GM19239 (cell line): ENCODE measurements at places on chromosomes 5 and 9.

DNA sequence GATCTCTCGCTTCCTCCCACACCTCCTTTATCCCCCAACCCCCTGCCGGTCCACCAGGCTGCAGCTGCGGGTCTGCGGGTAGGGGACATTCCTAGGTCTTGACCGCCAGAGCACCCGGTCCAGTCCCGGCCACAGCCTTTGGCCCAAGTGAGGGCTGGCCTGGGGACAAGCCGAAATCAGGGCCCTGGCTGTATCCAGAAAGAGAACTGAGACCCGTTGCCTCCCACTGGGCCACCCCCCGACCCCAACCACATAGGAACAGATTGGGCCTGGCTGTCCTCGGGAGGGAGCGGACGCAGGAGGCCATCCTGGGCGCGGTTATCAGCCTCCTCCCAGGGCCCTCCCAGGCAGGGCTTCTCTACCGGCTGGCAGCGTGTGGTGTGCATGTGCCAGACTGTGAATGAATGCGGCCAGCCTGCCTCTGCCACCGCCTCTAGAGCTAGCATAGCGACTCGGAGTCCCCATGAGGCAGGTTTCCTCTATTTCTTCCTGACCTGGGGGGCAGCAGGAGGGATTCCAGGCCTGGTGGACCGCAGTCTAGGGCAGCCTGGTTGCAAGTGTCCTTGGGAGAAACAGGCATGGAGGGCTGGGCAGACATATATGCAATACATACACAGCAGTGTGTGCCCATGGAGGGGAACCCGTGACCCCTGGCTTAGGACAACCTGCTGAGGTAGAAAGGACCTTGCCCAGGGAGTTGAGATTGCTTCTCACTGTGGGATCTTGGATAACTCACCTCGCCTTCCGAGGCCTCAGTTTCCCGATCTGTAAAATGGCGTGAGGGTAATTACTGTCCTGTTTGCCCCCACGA lies 1.2 kb downstream of the N4BP3 start:
- no peak for DNase-seq

- DNase-seq, result no peak
Observed at GRCh38 chr5:86760661-86761060, 142.9 kb downstream of the COX7C start.

- DNase-seq, result no peak
Observed at GRCh38 chr5:34045996-34046395, 3.0 kb upstream of the C1QTNF3 start.

- no peak for DNase-seq
Observed at GRCh38 chr9:120539951-120540350, 40.0 kb downstream of the CDK5RAP2 start.

DNA sequence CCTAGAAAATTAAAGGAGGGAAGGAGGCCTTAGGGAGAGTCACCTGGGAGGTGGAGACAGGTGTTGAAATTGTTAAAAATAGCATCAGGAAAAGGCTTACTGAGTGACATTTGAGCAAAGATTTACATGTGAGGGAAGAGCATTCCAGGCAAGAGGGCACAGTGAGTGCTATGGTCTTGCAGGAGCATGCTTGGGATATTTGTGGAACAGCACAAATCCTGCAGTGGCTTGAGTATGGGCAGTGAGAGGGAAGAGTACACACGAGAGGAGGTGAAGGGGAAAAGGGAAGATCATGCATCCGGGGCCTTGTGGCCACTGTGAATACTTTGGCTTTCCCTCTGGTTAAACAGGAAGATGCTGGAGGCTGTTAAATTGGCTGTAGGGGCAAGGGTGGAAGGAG lies 36.6 kb downstream of the ACER2 start:
- no peak for DNase-seq

DNA sequence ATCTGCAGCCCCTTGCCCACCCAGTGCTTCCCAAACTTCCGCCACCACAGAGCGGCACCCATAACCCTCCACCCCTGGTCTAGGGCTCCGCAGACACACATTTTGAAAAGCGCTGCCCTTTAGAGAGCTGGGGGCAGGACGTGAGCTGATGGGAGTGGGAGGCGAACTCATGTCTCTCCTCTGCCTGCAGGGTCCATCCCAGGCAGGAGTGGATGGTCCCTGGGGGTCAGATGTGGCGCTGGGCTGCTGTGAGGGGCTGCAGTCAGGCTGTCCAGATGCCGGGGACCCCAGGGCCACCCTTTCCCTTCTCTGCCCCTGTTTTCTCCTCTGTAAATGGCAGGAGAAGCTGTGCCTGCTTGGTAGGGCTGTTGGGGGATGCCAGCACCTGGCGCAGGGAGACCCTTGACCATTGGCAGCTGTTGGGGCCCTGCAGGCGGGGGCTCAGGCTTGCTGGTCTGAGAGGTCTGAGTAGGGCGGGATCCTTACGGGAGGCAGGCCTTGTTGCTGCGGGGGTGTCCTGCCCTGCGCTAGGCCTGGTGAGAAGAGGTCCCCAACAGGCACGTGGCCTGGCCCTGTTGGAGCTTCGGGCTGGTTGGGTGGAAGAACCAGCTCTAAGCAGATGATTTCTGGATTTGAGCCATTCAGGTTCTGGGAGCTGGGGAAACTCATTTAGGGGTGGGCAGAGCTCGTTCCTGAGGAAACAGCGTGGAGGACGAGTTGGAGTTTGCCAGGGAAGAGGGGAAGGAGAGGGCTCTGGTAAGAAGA lies 10.3 kb upstream of the RNU6ATAC start:
- no peak for DNase-seq

GRCh38 chr5:72949481-72949880 lies 6.4 kb upstream of the FCHO2 start:
- DNase-seq, result no peak

- DNase-seq, result no peak
Observed at GRCh38 chr9:128244837-128245231, 31.0 kb downstream of the GOLGA2 start.

- DNase-seq, result no peak
Observed at GRCh38 chr5:173719731-173720082, 103.3 kb upstream of the BOD1 start.

DNA sequence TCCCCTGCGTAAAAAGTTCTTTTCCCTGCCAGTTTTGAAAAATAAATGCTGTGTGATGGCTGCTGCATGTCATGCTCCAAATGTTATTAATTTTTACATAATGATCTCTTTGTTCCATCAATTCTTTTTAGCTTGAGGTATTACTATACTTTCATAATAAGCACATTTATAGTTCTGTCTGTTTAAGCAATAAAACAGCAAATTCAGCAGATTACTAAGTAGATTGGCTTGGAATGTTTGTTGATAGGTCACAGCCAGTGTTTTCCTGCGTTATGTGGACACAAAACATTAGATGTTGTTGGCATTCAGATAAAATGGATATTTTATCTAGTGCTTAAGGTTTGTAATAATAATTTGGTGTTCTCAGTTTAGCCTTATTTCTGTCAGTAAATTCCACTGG lies 242.0 kb downstream of the KDM4C start:
- DNase-seq, result no peak

DNA sequence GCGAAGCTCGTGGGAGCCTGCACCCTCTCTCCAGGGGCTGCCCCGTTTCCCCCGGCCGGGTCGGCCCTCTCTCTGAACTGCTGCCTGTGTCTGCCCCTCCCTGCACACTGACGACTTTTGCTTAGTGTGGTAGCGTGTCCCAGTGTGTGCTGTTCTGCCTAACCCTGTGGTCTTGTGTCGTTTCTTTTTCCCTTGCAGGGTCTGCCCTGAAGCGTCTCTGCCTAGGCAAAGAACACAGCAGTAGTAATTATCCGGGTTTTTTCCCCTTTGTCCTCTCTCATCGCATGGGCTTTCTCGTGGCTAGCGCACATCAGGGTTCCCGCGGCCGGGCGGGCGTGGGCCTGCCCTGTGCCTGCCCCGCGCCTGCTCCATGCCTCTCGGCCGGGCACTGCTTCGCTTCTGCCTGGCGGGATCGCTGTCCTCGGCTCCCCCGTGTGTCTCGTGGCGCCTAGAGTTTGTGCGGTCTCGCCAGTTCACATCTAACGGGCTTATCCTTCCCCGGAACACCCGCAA lies 122.7 kb downstream of the WNK2 start:
- DNase-seq, result no peak

GRCh38 chr5:1698589-1699316 lies 100.9 kb downstream of the MRPL36 start:
- no peak for DNase-seq

DNA sequence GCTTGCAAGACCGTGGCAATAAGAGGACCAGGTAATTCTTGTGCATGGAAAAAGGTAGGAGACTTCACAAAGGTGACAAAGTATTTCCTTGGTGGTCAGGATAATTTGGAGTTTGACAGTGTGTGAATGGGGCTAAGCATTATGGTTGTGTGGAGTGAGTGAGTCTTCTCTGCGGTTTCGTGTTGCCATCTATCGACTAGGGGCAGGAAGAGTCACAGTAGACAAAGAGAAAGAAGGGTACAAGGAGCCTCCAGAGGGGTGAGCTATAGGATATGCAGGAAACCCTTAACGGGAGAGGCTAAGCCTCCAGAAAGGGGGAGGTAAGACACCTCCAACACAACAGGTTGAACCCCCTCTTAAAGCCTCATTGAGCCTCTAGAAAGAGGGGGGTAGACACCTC lies 64.0 kb upstream of the RANBP6 start:
- no peak for DNase-seq

DNA sequence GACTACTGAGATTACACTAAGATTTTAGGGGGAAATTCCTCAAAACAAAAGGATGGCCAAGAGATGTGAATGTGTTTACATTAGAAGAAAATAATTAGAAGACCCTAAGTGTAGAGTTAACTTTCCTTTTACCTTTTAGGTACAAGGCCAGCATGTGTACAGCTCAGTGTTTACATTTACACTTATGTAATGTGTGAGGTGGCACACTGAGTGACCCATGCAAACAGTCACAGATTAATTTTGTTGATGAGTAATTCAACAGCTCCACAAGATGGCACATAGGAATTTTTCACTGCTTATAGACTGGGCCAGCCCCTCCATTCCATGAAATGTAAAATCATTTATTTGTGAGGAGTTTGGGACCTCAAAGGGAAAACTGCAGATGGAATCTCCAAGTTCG lies 90.1 kb upstream of the SLC12A2 start:
- no peak for DNase-seq

DNA sequence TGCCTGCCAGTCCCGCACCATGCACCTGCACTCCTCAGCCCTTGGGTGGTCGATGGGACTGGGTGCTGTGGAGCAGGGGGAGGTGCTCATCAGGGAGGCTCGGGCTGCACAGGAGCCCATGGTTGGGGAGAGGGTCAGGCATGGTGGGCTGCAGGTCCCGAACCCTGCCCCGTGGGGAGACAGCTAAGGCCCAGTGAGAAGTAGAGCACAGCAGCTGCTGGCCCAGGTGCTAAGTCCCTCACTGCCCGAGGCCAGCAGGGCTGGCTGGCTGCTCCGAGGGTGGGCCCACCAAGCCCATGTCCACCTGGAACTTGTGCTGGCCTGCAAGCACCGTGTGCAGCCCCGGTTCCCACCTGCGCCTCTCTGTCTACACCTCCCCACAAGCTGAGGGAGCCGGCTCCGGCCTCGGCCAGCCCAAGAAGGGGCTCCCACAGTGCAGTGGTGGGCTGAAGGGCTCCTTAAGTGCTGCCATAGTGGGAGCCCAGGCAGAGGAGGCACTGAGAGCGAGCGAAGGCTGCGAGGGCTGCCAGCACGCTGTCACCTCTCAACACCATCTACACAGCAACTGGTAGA lies 88.5 kb upstream of the ELAVL2 start:
- no peak for DNase-seq

DNA sequence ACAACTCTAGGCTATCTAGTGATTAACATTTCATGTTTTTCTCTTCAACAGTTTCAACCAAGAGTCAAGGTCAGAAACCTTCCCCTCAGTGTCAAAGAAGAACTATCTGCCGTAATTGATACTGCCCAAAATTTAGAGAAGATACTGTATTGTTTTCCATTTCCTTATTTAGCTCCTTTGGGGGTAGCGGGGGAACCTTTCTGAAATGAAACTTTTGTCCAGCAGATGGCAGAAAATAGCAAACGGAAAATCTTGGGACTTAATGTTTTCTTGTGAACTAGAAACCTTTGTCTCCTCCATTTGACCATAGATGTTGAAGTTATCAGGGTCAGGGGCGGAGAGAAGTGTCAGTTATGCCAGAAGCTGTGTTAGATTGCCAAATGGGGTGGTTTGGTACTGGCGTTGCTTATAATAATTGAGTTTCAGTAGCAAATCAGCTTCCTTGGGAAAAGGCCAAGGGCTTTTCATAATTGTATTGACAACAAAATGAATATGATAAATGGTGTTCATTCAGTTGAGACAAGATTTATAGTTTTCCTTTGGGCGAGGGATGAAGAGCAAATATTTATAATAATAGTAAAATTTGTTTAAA lies 101.7 kb upstream of the TLX3 start:
- peak; percentile 1 for DNase-seq

DNA sequence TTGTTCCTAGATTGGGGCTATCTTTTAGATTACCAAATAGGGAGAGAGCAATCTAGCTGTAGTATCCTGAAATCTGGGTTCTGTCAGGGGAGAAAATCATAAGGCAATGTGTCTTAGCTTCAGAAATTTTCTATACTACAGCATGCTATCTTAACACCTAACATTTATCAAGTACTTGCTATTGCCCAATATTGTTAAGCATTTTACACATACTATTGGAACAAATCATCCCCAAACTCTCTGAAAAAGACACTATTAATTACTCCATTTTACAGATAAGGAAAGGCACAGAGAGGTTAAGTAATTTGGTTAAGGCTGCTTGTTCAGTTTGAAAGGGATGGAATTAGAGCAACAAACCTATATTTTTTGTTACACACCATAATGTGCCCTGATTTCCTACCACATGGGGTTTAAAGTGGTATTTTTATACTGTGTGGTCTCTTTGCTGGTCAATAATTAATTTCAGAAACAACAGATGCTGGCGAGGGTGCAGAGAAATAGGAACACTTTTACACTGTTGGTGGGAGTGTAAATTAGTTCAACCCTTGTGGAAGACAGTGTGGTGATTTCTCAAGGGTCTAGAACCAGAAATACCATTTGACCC lies 57.2 kb upstream of the RIC1 start:
- DNase-seq, result no peak

DNA sequence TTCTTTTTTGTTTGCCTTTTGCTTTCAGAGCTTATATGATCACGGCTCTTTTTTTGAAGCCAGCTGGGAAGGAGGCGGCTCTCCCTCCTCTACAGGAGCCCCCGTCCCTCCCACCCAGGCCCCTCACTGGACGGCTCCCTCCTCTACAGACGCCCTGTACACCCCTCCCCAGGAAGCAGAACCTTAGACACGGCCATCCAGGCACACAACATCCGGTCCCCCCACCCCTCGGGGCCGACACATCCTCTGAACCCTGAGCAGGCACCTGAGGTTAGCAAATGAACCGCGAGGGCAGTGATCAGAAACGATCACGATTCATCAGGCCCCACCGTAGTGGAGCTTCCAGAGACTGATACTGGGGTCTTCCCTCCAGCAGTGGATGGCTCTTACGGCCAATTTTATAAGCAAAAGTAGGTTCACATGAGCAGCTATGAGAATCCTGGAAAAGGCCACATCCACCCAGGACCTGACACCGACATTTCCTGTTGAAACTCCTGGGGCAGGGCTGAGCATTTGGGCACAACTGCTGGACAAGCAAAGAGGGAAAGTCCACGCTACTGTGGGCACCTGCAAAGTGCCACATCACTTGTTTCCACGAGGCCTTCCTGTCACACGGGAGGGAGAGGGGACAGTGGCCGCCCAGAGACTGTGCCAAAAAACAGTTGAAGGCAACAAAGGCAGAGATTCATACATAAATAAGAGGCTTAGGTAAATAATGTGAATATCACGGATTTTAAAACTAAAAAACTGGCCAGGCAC lies 78.9 kb downstream of the SEMA4D start:
- no peak for DNase-seq
